ENCODE measurements at places on chromosomes 5 and 9.
A peak's percentile ranks its signal among the peaks of the same experiment; 100 is the strongest.

- DNase-seq: peak; percentile 50
These were observed 24.3 kb upstream of the KCNIP1 start for GRCh38 chr5:170479484-170479883.

DNA sequence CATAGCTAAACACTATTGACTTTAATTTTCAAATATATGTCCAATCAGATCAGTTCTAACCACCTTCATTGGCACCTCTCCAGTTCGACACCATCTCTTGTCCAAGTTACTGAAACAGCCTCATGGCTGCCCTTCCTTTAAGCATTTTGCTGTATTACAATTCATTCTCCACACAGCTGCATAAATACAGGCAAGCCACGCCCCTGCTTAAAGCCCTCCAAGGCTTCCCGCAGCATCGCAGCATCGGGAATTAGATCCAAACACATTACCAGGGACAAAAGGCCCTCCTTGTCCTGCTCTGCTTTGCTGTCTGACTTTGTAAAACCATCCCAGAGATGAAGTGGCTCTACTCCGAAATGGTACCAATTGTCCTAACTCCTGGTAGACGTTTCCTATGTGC lies 75.1 kb upstream of the RAI14 start:
- peak; percentile 46 for DNase-seq

GRCh38 chr9:13263511-13263910 lies 16.0 kb downstream of the MPDZ start:
- no peak for DNase-seq

DNA sequence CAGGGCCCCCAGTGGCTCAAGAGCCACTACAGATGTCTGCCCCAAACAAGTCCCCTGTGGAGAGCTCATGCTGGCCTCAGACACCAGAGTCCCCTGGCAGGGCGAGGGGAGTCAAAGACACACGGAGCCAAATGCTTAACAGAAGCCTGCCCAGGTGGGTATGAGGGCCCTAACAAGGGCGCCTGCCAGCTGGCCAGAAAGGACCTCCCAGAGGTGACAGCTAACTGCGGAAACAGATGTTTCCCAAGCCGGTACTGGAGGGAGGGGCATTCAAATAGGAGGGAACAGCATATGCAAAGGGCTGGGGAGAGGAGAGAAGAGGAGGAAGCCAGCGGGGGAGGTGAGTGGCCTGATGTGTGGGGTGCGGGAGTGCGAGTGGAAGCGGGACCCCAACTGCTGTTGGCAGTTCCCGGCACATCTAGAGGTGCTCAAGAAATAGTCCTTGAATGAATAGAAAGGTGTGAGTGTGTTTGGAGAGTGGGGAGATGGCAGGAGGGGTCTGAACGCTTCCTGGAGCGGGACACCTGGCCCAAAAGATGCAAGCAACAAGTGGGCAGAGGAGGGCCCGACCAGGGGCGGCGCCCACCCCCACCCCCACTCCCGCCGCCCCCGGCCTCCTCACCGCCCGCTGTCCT lies 824 bp downstream of the MXD3 start:
- no peak for DNase-seq

- peak; percentile 85 for DNase-seq
These were observed 81.6 kb downstream of the ADAMTS16 start for GRCh38 chr5:5221724-5222123.

DNA sequence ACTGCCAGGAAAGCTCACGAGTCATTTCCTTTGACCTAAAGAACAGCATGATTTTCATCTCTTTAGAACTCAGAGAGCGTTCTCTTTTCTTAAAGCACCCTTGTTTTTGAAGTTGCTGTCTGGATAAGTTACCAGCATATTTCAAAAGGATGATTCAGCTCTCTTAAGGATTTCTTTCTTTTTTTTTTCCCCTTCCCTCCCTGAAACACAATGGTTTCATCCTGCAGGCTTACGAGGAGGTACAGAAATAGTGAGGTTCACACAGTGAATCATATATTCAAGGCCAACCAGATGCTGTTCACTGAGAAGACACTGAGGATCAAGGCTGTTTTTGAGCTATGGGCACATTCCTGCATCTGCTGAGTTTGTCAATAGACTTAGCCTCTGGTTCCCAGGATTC lies 257.2 kb downstream of the KIF4B start:
- no peak for DNase-seq

All from fibroblast of lung (primary cell).